Substantia nigra (tissue), 51 donors: ENCODE measurements at places on chromosomes 3 and 15.
A peak's percentile ranks its signal among the peaks of the same experiment; 100 is the strongest.

- DNase-seq = no peak
These were observed 1010.3 kb downstream of the NAALADL2 start for GRCh38 chr3:175869404-175869803.

GRCh38 chr3:47008234-47008796 is 28.8 kb downstream of the NBEAL2 start:
- DNase-seq = no peak

DNA sequence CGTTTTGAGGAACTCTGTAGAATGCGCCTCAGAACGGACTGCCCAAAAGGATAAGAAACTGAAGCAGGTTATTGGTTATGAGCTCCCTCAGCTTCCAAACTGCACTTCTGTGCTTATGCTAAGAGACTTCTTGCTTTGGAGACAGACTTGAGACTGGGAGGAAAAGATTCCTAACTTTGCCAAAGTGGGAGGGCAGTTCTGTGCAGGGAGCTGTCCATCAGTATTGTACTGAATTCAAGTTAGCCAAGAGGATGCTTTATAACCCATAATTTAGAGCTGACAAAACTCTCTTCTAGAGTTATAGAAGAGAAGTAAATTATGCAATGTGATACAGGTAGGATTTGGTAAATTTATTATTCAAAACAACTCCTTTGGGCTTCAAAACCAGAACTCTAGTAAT is 519.8 kb upstream of the GBE1 start:
- DNase-seq = no peak

DNA sequence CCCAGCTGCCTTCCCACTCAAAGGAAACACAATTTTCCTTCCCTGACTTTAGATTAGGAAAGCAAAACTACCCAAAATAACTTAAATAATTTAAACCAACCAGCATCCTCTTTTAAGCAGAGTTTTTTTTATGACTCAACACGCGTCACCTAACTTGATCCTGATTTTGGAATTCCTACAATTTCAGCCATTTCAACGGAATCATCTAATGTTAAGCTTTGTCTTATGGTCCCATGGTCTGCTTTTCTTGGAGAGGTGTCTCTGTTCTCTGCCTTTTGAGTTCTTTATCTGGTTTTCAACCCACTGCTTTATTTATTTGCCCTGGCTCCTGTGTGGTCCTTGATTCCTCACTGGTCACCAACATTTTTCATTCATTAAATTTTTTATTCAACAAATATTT is 219.2 kb upstream of the ARHGEF26 start:
- no peak for DNase-seq

GRCh38 chr3:58217209-58217811 is 6.5 kb upstream of the DNASE1L3 start:
- DNase-seq = peak; percentile 74

- no peak for DNase-seq
These were observed 27.4 kb upstream of the PLA2G4E start for GRCh38 chr15:42048080-42048820.

DNA sequence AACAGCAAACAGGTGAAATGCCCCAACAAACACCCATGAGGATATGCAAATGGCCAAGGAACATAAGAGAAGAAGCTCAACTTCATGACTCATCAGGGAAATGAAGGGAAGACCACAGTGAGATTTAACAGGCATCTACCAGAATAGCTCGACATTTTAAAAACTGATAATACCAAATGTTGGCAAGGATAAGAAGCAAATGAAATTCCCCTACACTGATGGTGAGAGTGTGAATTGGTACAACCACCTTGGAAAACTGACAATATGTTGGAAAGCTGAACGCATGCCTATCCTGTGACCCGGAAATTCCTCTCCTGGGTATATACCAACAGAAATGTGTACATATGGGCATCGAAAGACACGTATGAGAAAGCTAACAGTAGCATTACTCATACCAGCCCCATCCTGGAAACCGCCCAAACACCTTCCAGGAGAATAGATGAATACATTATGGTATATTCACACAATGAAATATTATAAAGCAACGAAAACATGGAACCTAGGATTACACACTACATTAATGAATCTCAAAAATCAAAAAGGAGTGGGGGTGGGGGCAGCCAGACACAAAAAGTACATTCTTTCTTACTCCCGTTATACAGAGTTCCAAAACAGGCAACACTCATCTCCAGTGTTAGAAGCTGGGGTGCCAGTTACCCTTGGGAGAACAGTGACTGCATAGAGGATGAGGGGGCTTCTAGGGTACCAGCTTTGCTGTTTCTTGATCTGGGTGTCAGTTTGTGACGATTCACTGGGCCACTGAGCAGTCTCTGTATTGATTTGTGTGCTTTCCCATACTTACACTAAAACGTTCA is 16.9 kb downstream of the RFTN1 start:
- DNase-seq = no peak

DNA sequence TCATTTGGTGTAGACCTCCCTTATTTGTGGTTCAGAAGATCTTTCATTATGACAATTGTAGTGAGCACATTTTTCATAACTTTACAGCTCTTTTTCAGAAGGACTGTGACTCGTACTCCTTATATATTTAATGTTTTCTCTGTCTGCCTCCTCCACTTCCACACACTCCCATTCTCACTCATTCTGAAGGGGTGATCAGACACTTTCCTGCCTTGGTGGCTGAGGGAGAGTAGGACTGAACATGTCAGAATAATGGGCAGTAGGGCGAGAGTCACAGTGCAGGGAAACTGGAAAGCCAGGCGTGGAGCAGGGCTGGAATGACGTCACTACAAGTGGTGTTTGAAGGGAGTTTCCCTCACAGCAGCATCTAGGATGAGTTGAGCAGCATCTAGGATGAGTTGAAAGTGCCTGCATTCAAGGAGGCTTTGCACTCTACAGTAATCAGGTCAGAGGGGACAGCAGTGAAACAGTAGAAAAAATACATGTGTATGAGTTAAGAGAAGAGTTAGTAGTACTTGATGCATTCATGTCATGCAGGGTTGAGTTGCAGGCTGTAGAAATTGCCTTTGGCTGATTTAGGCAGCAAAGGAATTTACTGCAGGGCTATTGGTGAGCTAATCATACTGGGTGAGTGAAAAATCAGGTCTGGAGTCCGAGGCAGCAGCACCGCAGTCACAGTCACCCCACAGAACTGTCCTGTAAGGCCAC is 36.3 kb upstream of the FBXL22 start:
- no peak for DNase-seq

DNA sequence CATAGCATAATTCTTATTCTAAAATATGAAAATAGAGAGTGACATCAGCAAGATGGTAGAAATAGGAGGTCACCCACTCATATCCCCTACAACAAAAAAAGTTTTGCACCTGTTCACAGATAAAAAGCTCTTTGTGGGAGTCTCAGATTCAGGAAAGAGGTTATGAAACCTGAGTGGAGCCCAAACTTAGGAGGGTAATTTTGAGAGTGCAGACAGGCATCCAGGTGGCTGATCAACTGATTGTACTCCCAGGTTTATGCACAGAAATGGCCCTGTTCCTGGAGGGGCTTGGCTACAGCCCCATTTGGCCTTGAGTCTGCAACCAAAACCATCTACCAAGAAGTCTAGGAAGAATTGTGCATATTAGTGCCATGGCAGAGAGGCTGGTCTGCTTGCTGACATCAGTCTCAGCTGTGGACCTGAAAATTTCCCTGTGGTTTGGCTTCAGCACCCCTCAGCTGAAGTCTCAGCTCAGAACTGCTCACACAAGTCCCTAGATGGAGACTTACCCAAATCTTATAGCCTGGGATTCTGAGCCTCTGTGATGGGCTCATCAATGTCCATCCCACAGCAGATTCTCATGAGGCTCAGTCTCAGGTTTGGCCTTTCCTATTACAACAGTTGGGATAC is 291.6 kb downstream of the IL20RB start:
- no peak for DNase-seq

DNA sequence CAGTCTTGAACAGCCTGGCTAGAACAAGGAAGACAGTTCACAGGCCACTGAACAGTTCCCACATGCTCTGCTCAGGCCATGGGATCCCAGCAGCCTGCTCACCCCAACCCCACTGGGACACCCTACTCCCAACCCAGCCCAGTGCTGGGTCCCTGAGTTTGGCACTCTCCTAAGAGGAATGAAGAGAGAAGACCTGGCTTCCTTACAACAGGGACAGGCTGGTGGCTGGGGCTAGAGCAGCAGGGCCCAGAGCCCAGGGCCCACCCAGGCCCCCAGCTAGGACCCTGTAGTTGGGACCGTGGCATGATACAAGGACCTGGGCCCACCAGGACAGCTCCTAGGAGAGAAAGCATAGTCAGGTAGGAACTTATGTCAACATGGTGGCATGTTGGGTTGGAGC is 43.4 kb downstream of the SEMA3G start:
- no peak for DNase-seq

DNA sequence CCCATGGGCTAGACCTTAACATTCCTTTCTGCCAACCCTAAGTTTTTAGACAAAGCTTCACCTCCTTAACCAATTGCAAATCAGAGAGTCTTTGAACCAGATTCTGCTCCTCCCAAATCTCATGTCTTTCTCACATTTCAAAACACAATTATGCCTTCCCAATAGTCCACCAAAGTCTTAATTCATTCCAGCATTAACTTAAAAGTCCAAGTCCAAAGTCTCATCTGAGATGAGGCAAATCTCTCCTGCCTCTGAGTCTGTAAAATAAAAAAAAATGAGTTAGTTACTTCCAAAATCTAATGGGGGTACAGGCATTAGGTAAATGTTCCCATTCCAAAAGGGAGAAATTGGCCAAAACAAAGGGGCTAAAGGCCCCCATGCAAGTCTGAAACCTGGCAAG is 43.8 kb upstream of the MYRIP start:
- no peak for DNase-seq

DNA sequence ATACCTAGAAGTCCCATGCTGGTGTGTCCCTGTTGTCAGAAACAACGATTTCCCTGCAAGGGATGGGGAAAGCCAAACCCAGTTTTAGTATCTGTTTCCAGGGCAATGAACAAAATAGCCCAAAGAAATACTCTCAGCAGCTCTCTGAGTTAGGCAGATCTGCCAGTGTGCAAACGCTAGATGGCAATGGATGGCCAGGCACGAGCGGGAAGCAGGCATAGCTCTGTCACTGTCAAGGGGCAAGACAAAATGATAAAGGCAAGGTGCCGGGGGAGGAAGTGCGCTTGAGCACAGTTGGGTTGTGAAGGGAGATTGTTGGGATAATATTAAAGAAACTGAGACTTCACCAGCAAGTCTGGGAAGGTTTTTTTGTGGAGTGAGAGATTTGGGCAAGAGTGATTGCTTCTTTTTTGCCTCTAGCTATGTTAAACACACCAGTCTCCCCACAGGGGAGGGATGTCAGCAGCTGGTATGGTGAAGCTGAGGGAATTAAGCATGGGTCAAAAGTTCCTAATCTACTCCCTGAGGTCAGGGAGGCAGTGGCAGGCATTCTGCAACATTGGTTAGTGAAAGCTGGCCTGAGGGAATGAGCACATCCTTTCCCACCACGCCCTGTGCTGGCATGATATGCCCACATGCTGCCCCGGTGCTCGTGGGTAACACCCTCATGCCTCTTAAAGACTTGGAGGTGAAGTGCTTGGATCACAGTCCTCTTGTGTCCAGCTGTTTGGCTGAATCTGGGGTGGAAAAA is 117.5 kb downstream of the PDCD6IP start:
- peak; percentile 8 for DNase-seq

DNA sequence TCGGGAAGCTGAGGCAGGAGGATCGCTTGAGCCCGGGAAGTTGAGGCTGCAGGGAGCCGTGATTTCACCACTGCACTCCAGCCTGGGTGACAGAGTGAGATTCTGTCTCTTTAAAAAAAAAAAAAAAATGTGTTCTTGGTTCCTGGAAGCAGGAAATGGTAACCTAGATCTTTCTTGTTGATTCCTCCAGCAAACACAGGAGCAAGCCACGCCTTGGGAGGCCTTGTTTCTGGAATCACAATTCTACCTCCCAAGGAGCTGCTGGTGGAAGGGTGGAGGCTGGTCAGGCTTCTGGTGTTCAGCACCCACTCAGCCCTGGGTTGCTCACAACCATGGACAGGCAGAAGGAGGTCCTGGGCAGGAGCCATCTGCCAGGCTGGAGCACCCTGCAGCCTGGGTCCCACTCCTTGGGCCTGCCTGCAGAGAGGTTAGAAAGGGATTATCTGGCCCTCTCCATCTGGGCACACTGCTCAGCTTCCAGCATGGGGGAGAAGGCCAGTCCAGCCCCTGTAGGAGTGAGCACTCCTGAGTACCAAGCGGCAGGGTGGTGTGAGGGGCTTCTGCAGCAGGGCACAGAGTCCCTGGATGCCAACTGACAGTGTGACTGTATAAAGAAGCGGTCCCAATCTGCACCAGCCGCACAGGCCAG is 65.6 kb downstream of the ABTB1 start:
- no peak for DNase-seq

DNA sequence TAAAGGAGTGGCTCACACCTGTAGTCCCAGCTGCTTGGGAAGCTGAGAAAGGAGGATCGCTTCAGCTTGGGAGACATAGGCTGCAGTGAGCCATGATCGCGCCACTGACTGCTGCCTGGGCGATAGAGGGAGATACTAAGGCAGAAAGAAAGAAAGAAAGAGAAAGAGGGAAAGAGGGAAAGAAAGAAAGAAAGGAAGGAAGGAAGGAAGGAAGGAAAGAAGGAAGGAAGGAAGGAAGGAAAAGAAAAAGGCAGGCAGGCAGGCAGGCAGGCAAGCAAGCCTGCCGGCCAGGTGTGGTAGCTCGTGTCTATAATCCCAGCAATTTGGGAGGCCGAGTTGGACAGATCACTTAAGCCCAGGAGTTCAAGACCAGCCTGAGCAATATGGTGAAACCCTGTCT is 15.3 kb downstream of the SLC28A1 start:
- no peak for DNase-seq

DNA sequence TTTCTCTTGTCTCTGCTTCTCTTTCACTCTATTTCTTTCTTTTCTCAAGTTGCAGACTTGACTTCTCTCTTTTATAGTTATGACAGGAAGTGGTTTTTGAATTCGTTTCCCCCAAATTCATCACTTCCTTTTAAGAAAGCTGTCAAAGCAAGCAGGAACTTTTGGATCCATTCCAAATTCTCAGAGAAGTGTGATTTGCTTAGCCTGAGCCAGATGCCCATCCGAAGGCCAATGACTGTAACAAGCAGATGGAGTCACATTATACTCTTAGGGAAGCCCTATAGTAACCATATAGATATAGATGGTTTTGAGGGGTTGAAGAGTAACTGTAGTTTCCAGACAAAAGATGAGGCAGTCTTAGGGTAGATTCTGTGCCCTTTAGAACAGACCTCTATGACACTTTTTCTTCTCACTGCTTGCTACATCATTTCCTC is 592.0 kb upstream of the KCNMB2 start:
- DNase-seq = no peak

DNA sequence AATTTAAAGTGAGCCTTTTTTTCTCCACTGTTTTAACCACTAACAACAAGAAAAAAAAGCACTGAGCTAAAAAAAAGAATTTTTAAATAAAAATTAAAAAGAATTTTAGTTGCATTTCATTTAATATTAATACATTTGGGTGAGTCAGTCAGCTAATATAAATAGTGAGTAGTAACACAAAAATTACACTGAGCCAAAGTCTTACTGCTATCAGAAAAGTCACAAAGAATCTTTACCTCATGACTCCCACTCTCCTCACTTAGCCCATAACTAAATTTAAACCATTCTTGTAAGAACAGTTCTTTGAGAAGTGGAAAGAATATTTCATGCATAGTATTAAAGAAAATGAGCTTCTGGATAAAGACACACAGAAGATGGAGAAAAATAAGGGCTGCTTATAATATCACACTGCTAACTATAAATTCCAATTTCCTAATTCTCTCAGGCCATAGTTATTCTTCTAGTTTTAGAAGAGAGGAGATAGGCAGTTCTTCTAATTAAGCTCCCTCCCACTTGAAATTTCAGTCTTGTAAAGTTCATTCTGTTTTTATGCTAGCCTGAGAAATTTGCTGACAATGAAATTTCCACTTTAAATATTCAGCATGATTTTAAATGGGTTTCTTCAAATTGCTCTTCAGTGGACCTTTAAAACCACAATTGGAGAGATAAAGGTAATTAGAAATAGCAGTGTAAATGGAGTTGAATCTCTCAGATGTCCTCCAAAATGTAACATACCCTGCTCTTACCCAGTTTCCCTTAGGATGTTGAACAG is 17.6 kb downstream of the SHQ1 start:
- DNase-seq = no peak
